Tibial artery (tissue), 4 donors: ENCODE measurements at places on chromosomes 2 and 18.

DNA sequence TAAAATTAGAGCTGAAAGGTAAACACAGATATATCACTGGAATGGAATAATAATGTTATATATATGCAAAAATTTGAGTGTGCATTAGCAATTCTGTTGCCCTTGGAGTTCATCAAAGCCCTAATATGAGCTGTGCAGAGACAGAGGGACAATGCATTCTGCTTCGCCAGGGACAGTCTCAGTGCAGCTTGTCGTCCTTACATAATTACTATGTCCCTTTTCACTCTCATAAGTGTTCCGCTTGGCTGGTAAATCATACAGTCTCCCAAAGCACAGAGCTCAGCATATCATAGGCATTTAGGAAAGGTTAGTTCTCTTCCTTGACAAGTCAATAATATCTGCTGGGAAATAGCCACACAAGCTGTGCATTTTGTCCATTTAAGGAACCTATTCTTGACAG is 30.7 kb downstream of the MAPK4 start:
- DNase-seq, result no peak
- H3K36me3 ChIP-seq, result no peaks in the 10 kb centered on the region
- H3K27me3 ChIP-seq, result no peaks in the 10 kb centered on the region
- no peak overlapping the region for H3K27ac ChIP-seq

DNA sequence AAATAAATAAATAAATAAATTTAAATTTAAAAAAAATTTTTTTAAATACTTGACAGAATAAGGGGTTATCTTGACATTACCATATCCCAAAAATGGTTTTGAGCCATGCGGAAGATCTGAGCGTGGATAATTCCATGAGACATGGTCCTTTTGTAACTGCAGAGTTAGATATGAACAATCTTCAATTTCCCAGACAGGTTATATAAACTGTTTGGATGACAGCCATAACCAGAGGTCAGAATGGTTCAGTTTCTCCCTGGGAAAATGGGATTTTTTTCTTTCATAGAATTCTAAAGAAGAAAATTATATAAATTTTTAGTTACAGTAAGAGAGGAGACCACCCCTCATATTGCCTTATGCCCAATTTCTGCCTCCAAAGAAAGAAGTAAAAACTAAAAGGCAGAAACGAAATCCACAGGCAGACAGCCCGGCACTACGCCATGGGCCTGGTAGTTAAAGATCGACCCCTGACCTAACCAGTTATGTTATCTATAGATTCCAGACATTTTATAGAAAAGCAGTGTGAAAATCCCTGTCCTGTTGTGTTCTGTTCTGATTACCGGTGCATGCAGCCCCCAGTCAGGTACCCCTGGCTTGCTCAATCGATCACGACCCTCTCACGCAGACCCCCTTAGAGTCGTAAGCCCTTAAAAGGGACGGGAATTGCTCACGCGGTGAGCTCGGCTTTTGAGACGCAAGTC is 3.0 kb downstream of the GALM start:
- H3K4me1 ChIP-seq, result peaks cover 18% of the 10 kb centered on the region
- H3K36me3 ChIP-seq, result no peaks in the 10 kb centered on the region
- no peaks in the 10 kb centered on the region for H3K27me3 ChIP-seq
- no peak overlapping the region for H3K4me3 ChIP-seq
- no peak overlapping the region for H3K27ac ChIP-seq

DNA sequence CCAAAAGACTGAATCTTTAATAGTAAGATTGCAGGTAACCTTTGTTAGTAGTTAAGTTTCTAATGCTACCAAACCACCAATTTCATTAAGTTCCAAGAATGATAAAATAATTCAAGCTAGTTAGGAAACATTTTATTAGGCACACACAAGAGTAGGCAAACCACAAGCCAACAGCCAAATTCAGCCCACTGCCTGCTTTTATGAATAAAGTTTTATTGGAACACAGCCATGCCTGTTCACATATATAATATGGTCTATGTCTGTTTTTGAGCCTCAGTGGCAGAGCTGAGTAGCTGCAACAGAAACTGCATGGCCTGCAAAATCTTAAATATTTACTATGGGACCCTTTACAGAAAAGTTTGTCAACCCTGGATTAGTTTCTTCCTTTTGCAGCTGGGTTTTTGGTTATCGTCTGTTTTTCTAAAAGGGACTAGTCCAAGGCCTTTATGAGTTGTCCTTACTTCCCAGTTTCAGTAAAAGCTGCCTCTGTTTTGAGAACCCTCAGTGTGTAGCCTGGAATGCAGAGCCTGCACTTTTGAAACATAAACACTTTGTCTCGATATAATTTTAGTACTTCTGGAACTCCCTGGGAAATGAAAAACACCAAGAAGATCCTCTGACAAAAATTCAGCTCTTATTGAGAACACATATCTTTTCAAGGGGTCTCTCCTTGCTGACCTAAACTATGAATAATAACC is 39.1 kb downstream of the FRZB start:
- no peaks in the 10 kb centered on the region for H3K36me3 ChIP-seq
- no peaks in the 10 kb centered on the region for H3K4me1 ChIP-seq
- H3K27ac ChIP-seq, result peak overlapping the region; percentile 48
- no peaks in the 10 kb centered on the region for H3K27me3 ChIP-seq

DNA sequence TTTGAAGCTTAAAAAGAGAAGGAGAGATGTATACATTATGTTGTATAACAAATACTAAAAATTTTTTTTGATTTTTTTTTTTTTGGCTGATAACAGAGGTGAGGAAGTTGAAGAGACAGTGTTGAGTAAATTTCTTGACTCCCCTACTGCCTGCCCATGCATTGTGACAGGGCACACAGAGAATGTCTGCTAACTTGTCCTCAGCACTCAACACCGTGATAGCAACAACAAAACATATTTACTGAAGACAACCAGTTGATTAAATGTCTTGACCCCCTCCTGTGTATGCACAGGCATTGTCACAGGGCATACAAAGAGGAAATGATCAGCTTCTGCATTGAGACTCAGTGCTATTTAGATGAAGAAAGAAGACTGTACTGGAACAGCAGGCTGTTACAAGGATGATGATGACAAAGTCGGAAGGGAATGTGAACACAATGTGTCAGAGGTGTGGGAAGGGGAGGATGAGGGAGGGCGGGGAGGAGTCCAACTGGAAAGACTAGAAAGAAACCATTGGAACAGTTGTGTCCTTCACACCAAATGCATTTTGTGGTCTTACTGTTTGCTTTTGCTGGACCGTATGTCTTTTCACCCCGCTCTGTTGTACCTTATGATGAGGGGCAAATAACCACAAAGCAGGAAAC is 89.5 kb downstream of the CERS6 start:
- no peaks in the 10 kb centered on the region for H3K27me3 ChIP-seq
- H3K4me3 ChIP-seq, result no peak overlapping the region

GRCh38 chr2:2566396-2567323 is 235.6 kb upstream of the MYT1L start:
- no peaks in the 10 kb centered on the region for H3K27me3 ChIP-seq
- no peaks in the 10 kb centered on the region for H3K4me1 ChIP-seq
- H3K4me3 ChIP-seq, result no peak overlapping the region
- DNase-seq, result no peak

DNA sequence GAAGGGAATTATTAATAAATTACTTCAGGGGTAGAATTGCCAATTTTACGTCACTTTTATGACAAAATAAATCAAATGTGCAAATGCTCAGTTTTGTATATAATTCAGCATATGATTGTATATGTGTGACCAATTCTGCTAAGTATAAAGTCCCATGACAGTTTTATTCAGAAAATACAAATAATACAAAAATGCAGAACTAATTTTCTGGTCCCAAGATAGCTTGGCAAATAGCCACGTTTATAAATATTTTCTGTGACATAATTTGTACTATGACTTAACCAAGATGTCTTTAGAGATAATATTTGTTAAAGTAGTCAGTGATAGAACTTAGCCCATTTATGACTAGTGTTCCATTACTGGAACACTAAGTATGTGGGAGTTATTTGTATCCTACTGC is 24.2 kb upstream of the CAB39 start:
- no peaks in the 10 kb centered on the region for H3K36me3 ChIP-seq
- H3K27me3 ChIP-seq, result no peaks in the 10 kb centered on the region
- no peak for DNase-seq
- no peak overlapping the region for H3K27ac ChIP-seq

GRCh38 chr2:213078686-213079085 is 72.7 kb downstream of the IKZF2 start:
- no peak overlapping the region for H3K4me3 ChIP-seq
- H3K27me3 ChIP-seq, result no peaks in the 10 kb centered on the region
- H3K27ac ChIP-seq, result no peak overlapping the region
- DNase-seq, result no peak
- no peaks in the 10 kb centered on the region for H3K36me3 ChIP-seq
